ENCODE measurements at places on chromosomes 3 and 15.
A peak's percentile ranks its signal among the peaks of the same experiment; 100 is the strongest.

- DNase-seq: peak; percentile 86
Measured at GRCh38 chr3:45544024-45544716, 50.4 kb upstream of the LIMD1 start.

- no peak for DNase-seq
Measured at GRCh38 chr3:38142959-38143358, 4.5 kb downstream of the MYD88 start.

DNA sequence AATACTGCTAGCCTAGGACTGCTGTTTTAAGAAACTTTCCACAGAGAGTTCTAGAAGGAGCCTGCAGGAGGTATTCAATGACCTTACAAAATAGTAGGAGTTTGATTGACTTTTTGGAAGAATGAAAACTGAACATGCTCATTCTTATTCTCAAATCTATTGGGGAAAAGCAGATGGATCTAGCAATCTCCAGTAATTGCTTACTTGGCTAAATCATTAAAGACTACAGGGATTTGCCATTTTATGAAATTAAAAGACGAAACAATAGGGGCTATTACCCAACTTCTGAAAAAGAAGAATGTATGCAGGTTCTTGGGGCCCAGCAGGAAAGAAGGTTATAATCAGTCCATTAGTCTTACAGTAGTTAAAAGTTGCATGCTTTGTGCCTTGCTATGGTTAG is 29.9 kb upstream of the PEX5L start:
- no peak for DNase-seq

- no peak for DNase-seq
Measured at GRCh38 chr15:101623367-101624304, 28.5 kb downstream of the TM2D3 start.

DNA sequence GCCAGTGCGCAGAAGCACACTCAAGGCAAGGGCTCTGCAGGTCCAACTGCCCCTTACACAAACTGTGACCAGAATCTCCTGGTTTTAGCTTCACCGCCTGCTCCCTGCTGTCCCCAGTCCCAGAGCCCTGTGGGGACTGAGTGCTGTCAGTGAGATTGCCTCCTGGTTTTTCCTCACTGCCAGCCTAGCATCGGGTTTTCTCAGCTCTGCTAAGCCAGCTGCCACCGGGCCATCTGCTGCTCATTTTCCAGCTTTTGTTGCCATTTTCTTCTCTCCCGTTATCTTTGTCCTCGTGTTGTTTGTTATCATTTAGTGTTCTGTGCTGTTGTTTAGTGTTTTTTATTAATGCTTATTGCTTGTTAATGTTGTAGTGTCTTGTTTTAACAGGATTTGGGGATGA is 79.5 kb upstream of the BLM start:
- DNase-seq: no peak

DNA sequence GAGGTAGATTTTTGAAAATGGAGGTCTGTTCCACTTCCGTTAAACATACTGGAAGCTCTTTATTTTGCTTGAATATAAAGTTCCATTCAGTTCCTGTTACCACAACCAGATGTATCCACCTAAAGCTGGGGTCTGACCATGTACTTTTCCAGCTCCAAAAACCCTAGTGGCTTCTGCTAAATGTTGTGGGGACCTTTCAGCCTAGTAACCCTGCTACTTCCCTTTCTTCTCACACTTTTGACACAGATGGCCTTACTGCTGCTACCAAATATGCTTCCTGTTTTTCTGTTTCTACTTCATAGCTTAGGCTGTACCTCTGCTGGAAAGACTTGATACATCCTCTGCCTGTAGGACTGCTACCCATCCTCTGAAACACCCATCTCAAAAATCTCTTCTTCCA is 87.8 kb downstream of the COL6A6 start:
- no peak for DNase-seq

- DNase-seq: no peak
Measured at GRCh38 chr15:98581715-98582114, 66.6 kb upstream of the IGF1R start.

- no peak for DNase-seq
Measured at GRCh38 chr15:88529021-88529630, 17.4 kb downstream of the DET1 start.

DNA sequence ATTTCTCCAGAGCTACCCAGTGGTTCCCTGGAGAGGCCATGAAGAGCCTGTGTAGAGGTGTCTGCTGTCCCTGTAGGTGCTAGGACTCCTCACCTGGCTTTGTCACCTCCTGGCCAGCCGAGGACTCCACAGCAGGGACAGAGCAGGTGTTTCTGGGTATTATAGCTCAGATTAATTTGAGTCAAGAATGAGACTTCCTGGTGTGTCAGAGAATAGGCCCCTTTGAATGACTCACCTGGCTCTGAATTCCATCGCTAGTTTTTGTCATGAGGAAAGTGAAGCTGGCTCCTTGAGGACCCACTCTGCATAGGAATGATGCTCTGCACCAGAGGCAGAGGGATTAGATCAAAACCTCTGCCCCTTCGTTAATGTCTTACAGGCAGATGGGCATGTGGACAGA is 167.5 kb upstream of the TOPAZ1 start:
- DNase-seq: no peak

GRCh38 chr15:43749690-43750345 is 3.6 kb downstream of the PDIA3 start:
- no peak for DNase-seq

GRCh38 chr3:89173546-89173945 is 66.1 kb downstream of the EPHA3 start:
- DNase-seq: no peak

DNA sequence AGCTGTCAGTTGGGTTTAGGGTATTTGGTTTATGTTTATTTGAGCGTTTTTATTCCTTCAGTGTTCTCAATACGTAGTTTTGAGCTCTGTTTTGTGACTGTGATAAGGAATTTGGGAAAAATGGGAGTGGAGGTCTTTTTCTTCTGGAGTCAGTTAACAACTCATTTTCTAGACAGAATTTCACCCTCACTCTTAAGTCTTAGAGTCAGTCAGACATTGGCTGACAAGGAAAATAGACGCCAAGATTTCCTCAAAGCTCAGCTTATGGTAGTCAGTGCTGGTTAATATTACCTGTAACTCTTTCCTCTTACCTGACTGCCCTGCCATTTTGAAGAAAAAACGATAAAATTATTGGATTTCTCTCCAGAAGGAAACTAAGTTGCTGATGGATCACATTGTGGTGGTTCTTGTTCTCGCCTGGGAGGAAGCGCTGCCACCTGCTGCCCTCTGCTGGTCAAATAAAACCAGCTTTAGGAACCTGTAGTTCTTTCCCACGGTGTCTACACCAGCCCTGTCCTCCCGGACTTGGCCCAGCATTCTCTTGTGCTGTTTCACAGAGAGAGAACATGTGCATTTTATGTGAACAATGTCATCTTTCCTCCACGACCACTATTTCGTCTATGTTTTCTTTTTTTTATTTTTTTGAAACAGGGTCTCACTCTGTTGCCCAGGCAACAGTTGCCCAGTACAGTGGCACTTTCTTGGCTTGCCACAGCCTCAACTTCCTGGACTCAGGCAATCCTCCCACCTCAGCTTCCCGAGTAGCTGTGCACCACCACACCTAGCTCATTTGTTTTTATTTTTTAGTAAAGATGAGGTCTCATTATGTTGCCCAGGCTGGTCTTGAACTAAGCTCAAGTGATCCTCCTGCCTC is 41.4 kb upstream of the UMPS start:
- peak; percentile 85 for DNase-seq

- DNase-seq: no peak
Measured at GRCh38 chr3:170085396-170085795, 47.6 kb downstream of the GPR160 start.

GRCh38 chr3:156445117-156446090 is 109.5 kb downstream of the SSR3 start:
- no peak for DNase-seq

Data from left lobe of liver (tissue), 2 donors.